Left ventricle myocardium inferior (tissue), 1 donor: ENCODE measurements at places on chromosomes 6 and 20. TPM values are rescaled to one million over a fixed set of nuclear protein-coding genes. Genes with fewer than 3 reads are reported as not detected.

DNA sequence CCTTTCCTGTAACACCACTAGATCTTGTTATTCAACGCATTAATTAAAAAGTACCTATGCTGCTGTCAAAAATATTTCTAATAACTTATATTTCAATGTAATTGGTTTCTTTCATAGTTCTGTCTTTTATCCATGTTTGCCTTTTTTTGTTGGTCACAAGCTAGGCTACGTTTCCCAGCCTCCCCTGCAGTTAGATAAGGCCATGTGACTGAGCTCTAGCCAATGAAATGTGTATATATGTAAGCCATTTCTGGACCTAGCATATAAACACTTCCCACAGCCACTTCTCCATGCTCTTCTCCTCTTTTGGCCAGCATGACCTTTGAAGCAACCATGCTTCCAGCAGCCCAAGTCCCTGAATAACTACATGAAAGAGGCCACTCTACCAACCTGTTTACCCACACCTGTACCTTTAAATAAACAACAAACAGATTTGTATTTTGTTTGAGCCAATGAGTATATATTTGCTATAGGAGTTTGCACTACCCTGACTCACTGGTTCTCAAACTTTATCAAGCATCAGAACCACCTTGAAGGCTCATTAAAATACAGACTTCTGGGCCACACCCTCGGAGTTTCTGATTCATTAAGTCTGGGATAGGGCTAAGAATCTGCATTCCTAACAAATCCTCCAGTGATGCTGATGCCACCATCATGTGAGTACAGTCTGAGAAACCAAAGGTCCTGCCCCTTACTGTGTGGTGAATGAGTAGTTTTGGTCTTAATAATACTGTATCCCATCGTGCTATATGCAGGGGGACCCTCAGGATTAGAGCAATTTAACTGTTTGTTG is 45.6 kb upstream of the BEND6 start:
- DNase-seq: no peak

DNA sequence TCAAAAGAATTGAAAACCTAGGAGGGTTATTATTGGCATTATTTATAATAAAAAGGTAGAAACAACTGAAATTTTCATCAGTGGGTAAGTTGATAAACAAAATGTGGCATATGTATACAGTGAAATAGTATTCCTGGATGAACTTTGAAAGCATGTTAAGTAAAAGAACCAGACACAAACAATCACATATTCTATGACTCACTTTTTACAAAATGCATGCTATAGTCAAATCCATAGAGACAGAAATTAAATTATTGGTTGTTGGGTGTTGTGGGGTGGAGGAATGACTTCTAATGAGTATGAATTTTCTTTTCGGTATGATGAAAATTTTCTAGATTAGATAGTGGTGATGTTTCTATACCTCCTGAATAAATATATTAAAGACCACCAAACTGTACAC is 94.6 kb downstream of the LRRC1 start:
- DNase-seq: no peak

- no peak for DNase-seq
These were observed 131.3 kb downstream of the HACE1 start for GRCh38 chr6:104728448-104728847.

Gene CASS4
- total RNA-seq: 0.47 TPM
